ENCODE measurements at places on chromosomes 3 and 15.

DNA sequence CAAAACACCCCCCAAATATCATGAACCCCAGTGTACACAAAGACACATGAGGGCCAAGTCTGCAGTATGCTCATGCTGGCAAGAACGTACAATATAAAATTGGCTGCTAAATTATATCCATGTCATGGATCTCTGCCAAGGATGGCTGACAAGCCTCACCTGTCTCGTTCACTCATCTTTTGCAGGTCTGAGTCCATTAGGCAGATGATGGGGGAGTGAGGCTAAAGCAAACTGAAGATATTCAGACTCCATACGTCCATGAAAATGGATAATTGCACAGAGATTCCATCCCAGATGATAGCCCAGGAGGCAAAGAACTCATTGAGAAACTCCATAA, 122.3 kb upstream of the PTPRG start:
- no peak for DNase-seq

DNA sequence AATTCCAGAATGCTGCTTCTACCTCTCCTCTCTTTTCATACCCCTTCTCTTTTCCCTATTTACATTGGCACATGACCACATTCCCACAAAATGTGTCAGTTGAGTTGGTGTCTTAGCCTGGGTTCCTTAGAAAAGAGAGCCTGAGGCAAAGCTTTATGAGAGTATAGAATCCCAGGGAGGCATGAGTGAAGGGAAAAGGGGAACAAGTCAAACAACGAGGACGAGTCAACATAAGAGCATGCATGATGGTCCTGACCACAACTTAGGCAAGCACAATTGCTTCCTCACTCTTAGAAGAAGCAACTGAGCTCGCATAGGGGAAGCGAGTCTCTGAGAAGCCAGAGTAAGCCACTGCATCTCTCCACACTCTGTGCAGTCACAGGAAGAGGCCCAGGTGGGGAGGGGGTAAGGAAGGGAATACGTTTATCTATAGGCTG, 15.4 kb upstream of the ZNF774 start:
- DNase-seq = no peak

- DNase-seq = no peak
Observed at GRCh38 chr3:45606991-45607712, 12.6 kb downstream of the LIMD1 start.

DNA sequence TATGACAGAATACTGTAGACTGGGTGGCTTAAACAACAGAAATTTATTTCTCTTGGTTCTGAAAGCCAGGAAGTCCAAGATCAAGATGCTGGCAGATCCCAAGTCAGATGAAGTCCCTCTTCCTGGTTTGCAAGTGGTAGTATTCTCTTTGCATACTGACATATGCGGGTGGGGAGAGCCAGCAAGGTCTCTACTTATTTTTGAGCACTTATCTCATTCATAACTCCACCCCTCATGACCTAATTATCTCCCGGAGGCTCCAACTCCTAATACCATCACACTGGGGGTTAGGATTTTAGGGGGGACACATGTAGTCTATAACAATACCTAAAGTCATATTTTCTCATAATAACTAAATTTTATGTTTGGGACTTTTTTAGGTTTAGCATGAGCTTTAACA, 65.3 kb downstream of the BLM start:
- no peak for DNase-seq

DNA sequence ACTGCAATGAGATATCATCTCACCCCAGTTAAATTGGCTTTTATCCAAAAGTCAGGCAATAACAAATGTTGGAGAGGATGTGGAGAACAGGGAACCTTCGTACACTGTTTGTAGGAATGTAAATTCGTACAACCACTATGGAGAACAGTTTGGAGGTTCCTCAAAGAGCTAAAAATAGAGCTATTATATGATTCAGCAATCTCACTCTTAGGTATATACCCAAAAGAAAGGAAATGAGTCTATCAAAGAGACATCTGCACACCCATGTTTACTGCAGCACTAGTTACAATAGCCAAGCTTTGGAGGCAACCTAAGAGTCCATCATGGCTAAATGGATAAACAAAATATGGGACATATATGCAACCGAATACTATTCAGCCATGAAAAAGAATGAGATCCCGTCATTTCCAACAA, 68.0 kb upstream of the HES1 start:
- DNase-seq = no peak

- no peak for DNase-seq
Observed at GRCh38 chr3:140834266-140835037, 107.2 kb upstream of the SLC25A36 start.

GRCh38 chr3:159818399-159818798, 170.2 kb upstream of the IL12A start:
- no peak for DNase-seq

GRCh38 chr3:170589113-170589512, 3.2 kb upstream of the SLC7A14 start:
- no peak for DNase-seq

- DNase-seq = no peak
Observed at GRCh38 chr3:195893044-195893395, 15.3 kb downstream of the TNK2 start.
